GM23248 (cell line): ENCODE measurements at places on chromosomes 7 and 10.

GRCh38 chr10:112456533-112456932 is 9.5 kb downstream of the VTI1A start:
- no peak for DNase-seq

GRCh38 chr10:132632851-132633684 is 95.5 kb downstream of the INPP5A start:
- DNase-seq: peak; percentile 72

GRCh38 chr7:17965603-17966002 is 25.3 kb upstream of the SNX13 start:
- peak; percentile 44 for DNase-seq

DNA sequence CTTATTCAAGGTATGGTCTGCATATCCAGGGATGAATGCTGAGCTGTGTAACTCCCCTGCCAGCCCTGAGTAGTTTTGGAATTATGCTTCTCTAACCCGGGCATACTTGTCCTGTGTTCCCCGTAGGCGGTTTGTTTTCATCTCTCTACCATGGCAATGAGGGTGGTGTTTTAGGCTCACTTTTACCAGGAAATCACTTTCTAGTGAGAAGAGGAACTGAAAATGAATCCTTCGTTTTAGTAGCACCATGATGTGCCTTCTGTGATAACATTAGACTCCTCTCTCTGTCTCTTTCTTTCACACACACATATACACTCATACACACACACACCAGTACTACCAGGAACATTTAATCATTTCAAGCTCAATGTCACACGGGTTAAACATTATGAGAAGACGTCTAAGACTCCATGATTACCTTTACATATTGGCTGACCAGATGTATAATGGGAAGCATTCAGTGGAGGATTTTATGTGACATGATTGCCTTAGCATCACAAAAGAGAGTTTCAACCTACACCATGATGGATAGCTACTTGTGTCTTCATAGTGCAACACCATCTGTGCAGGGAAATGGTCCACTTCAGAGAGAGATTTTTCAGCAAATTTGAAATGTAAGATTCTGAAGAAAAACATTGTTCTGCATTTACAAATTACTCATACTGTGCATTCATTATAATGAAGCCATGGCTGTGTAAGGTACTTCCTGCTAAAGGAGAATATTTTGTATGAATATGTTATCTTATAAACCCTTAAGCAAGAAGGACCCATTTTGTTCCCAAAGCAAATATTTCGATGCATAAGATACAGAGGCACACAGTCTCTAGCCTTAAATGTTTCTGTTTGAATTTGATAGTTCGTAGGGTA is 31.0 kb upstream of the PFKP start:
- DNase-seq: no peak

GRCh38 chr7:44210107-44210506 is 9.3 kb downstream of the YKT6 start:
- DNase-seq: no peak

DNA sequence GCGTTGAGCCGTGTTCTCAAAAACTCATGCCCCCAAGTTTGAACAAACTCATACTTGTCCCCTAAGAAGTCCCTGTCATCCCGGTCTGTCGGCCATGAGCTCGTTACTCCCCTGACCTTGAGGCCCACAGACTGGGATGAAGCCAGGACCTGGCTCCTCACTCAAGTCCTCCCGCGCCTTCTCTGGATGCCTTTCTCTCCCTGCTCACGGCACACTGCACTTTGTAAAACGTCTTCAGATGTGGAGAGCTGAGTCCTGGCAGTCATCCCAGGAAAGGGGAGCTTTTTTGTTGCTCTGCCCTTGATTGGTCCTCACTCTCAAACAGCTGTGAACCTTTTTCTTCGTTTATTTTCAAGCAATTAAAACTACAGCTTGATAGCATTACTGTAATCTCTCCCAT is 110.8 kb downstream of the JAZF1 start:
- DNase-seq: peak; percentile 85

DNA sequence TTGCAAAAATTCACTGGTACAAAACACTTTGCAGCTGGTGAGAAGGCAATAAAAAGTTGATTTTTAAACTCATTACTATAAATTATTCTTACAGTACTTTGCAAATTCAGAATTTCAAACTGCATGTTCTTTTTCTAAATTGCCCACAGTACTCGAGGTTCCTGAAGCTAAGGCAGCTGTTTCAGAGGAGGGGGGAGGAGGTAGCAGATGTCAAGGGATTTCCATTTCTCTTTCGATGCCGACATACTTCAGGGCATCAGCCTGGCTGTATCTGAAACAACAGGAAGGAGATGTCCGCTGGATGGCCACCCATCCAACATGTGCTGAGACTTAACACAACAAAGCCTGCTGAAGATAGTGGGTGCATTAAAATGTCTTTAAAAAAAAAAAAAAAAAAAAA is 76.7 kb downstream of the EZH2 start:
- no peak for DNase-seq

DNA sequence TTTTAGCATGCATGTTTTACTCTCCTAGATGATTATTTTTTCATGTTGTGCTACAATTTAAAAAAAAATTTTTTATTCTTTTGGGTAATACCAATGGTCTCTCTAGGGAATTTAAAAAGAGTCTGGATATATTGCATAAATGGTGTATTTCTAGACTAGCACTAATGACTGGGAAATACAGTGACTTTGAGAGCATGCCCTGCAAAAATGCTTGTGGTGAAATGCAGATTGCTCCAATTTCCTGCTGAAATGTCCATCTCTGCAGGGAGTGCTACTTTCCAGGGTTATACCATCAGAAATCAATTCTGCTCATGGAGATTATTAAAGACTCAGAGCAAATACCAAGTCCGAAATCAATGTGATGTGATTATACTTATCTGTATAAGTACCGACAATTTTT is 186.1 kb downstream of the PRKG1 start:
- DNase-seq: no peak

DNA sequence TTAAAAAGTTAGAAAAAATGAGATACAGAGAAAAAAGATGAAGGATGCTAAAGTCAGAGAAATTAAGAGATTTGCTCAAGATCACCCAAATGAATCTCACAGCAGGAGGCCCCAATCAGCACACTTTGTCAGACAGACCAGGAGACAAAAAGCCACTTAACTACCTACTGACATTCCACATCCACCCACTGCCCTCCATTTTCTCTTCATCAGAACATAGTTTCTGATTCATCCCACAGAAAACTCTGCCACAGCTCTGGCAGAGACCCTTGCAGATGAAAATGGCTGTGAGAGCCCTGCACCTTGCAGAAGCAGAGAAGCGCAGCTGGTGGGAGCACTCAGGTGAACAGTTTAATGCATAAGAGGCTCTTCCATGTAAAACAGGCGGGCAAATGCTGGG is 26.6 kb downstream of the DGKI start:
- DNase-seq: peak; percentile 52

GRCh38 chr7:155327590-155328320 is 30.1 kb downstream of the INSIG1 start:
- no peak for DNase-seq

GRCh38 chr10:70931168-70931815 is 42.9 kb upstream of the PCBD1 start:
- DNase-seq: peak; percentile 42

GRCh38 chr10:103696094-103696410 is 159.3 kb downstream of the SH3PXD2A start:
- no peak for DNase-seq
